ENCODE measurements at places on chromosomes 7 and 10.
A peak's percentile ranks its signal among the peaks of the same experiment; 100 is the strongest.

GRCh38 chr7:128783143-128783861 lies 7.7 kb upstream of the OPN1SW start:
- DNase-seq = peak; percentile 76

GRCh38 chr10:3533296-3533695 lies 251.7 kb downstream of the KLF6 start:
- no peak for DNase-seq

- no peak for DNase-seq
Observed at GRCh38 chr7:26332698-26333097, 41.0 kb downstream of the SNX10 start.

- peak; percentile 30 for DNase-seq
Observed at GRCh38 chr7:106448992-106449859, 164.4 kb upstream of the NAMPT start.

GRCh38 chr10:480498-480927 lies 209.0 kb downstream of the DIP2C start:
- no peak for DNase-seq

GRCh38 chr10:59903871-59904270 lies 2.5 kb downstream of the CCDC6 start:
- no peak for DNase-seq

DNA sequence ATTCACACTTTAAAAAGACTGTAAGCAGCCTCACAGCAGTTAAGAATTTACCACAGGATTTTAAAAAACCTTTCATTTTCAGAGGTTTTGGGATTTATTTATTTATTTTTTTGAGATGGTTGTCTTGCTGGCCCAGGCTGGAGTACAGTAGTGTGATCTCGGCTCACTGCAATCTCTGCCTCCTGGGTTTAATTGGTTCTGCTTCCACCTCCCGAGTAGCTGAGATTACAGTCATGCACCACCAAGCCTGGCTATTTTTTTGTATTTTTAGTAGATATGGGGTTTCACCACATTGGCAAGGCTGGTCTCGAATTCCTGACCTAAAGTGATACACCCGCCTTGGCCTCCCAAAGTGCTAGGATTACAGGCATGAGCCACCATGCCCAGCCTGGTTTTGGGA lies 19.1 kb downstream of the MINDY4 start:
- DNase-seq = no peak

DNA sequence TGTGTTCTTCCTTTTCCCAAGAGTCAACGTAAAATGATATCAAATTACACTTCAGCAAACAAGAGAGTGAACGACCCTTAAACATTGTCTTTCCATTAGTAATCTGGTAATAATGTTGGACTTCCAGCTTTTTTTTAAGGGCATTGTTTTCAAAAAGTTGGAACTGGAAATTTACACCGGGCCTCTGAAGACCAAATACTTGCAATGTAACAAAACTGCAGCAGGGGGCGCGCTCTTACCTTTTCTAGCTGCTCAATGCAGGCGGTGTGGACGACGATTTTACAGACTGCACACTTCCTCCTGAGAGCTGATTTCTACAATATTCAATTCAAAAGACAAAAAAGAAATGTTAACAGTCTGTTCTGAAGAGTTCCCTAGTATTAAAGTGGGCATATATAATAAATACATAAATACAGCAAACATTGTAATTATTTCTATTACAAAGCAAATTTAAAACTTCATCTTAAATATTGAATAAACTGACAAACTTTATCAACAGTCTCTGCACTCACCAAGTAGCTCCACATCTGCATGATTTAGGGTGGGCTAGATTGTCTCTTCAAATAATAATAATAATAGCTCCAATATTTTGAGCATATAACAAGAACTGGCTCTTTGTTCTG lies 190.4 kb downstream of the DGKI start:
- DNase-seq = peak; percentile 85

DNA sequence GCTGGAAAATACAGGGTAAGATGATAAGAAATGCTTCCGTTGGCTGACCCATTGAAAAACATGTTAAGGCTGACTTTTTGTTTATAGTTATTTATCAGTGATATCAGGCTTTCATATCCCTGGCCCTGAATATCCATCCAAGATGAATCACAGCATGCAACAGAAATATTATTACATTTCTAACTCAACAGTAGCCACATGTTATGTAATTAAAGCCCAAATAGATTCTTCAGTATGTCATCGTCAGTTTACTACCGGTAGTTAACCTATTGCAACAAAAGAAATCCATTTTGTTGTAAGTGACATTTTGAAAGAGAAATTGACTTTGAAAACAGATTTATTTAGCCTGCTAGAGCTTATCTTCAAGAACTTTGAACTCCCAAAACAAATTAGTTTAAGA lies 354.1 kb upstream of the CELF2 start:
- DNase-seq = no peak

DNA sequence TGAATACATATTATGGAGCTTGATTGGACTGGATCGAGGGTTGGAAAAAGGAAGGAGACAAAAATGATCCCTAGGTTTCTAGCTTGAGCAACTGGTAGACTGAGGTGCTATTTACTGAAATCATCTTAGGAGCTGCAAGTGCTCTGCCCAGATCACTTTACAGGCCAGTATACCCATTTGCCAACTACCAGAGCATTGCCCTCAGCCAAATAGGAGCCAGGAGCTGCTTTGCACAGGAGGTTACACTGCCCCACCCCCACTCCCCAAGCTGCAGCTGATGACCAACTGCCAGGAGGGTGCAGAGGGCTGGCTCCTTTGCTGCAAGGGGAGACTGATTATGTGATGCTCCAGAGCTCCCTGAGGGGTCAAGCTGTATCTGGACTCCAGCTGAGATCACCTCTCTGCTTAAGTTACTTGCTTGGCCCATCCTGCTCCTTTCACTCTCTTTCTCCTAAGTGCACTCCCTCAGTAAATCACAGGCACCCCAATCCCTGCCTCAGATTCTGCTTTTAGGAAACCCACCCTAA lies 275.4 kb downstream of the ZEB1 start:
- DNase-seq = no peak

GRCh38 chr7:94943134-94943533 lies 35.7 kb downstream of the PPP1R9A start:
- no peak for DNase-seq

DNA sequence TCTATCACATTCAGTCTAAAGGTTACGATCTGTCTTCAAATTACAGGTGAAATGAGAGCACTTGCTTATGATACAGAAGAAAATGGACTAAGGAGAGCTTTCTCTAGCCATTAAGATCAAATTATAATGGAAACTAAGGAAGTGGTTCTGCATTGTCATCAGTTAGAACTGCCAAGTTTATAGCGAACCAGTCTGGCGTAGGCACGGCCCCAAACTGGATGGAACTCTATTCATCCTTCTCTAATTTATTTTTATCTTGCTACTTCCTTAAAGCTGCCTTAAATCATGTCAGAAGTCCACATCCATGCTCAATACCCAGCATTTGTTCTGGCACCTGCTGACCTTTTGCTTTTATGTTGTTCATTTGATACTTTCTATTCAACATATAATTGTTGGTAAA lies 63.7 kb upstream of the APBB1IP start:
- no peak for DNase-seq

GRCh38 chr10:91206837-91207474 lies 13.5 kb upstream of the PCGF5 start:
- DNase-seq = no peak

DNA sequence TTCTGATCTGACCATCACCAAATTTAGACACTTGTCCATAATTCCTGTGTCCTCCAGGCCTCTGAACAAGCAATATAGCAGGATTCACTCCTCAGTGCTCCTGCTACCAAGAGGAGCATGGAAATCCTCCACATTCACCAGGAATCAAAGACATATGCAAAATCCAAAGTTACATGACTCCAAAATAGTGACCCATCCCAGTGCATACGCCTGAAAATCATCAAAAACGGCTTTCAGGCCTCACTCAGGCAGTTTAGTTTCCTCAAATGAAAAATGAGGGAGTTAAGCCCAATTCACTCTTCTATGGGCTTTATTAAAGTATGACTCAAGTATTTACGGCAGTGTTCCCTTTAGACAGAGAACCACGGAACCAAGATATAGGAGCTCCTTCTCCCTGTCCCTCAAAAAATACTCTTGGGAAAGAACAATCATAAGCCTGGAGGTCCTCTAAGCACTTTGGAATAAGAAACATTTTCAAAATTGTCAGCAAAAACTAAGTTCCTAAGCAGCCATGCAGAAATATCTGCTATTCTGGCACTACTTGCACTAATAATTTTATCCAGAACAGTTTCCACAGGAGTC lies 240.7 kb downstream of the PARD3 start:
- DNase-seq = no peak

DNA sequence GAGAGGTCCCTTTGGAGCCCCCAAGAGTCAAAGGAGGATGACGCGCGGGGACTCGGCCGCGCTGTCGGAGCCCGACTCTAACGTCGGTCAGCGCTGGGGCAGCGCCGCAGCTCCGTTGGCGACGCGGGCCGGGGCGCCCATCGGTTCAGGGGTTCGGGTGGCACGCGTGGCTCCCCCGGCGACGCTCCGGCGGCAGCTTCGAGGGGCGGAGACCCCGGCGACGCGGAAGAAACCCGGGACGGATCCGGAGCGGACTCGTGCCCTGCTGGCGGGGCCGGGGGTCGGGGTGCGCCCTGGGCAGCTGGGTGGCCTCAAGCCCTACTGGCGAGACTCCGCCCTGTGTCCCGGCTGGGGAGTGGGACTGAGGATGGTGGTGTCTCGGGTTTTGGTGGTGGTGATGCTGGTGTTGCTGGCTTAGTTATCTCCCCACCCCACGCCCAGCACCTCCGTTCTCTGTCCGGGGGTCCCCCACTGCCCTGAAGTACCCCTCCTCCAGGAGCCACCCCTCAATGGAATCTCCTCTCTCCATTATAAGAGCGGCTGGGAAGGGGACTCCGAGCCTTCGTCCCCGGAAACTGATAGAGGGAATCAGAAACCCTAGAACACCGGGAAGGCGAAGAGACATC lies at the start of gene NAT16:
TSS of gene NAT16 (minus strand) at position 164 of the 626 bp plus-strand sequence. CDS start 5,486 bp downstream, outside the sequence.
- no peak for DNase-seq

- DNase-seq = no peak
Observed at GRCh38 chr10:58833771-58834561, 321.3 kb downstream of the BICC1 start.

DNA sequence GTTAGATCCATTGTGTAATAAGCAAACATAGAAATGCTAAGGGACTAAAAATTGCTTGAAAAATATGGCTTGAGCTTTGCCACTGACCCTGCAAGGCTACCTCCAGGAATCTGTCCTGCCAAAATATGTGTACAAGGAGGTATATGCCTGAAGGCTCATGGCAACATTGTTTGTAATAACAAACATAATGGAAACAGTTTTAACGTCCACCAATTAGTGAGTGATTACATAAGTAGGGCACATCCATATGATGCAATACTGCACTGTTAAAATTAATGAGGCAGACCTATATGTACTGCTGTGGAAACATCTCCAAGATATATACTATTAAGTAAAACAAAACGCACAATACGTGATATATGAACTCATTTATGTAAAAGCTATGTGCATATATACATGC lies 13.1 kb upstream of the GOT1 start:
- DNase-seq = no peak

- no peak for DNase-seq
Observed at GRCh38 chr7:51629206-51629605, 312.6 kb upstream of the COBL start.

DNA sequence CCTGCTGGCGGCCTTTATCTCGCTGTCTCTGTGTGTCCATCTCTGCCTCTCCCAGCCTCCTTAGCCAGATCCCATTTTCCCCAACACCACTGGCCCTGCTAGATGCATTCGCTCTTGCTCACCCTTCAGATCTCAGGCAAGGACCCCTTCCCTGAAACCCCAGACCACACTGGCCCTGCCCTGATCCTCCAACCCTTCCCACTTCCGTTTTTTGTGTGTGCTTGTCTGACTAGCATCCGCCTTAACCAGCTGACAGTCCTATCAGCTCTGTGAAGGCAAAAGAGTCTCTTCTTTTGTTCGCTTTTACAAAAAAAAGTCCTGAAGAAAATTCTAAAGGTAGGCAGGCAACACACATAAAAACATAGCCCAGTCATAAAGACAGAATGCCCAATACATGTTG lies 28.7 kb downstream of the CHST15 start:
- DNase-seq = peak; percentile 71

DNA sequence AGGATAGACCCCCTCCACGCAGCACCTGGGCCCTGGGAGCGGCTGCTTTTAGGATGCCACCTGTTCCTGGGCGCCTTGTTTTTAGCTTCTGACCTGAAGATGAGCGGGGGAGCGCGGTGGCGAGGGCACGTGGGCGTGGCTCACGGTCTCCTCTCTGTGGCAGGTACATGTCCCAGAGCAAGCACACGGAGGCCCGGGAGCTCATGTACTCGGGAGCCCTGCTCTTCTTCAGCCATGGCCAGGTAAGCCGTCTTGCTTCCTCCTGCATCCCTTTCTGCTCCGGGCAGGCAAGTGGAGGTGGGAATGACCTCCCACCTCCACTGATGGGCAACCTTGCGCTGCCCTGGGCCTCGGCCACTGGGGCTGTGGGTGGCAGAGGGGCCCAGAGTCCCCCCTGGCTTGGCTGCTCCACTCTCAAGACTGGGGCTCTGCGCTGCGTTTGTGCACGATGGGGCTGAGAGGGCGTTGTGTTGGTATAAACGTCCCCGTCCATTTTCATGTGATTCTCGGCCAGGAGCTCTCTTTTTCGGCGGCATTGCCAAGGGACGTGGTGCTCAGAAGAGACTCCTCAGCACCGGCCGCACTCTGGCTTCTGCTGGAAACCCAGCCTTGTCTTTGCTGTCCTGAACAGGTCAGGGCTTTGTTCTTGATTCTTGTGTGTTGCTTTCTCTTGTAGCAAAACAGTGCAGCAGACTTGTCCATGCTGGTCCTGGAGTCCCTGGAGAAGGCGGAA lies 9.7 kb downstream of the GET4 start:
- DNase-seq = no peak

GRCh38 chr7:27606270-27607209 lies 56.1 kb downstream of the HIBADH start:
- DNase-seq = no peak

DNA sequence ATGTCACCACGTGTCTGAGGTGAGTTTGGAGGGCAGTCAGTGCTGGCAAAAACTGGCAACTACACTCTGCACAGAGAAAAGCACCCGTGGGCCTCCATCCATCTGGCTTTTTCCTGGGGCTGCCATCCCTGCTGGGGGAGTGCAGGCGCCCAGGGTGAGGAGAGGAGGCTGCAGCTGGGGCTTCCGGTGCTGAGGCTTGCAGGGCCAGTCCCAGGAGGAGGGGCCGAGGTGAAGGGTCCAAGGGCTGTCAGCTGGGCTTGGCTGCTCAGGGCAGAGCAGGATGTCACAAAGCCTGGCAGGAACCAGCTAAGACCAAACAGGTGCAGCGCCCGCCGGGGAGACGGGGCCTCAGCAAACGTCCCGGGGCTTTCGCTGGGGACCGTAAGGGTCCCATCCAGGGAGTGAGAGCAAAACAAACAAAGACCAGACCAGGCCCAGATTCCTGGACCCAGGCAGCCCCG lies 77.2 kb downstream of the CFAP46 start:
- no peak for DNase-seq

- DNase-seq = no peak
Observed at GRCh38 chr10:97006364-97006763, 174.3 kb downstream of the LCOR start.

All from hematopoietic multipotent progenitor cell treated with erythropoietin and hydrocortisone succinate and interleukin-3 and kit ligand, for 6 days (in vitro differentiated cells).